Activated CD4-positive, alpha-beta T cell treated with anti-CD3 and anti-CD28 coated beads, Interleukin-2, Interleukin-6, amounts not matched to agents 100 ng/mL and 50 ng/mL, durations not matched to agents 16 hours and 8 hours (primary cell): ENCODE measurements at places on chromosomes 7 and 10.

DNA sequence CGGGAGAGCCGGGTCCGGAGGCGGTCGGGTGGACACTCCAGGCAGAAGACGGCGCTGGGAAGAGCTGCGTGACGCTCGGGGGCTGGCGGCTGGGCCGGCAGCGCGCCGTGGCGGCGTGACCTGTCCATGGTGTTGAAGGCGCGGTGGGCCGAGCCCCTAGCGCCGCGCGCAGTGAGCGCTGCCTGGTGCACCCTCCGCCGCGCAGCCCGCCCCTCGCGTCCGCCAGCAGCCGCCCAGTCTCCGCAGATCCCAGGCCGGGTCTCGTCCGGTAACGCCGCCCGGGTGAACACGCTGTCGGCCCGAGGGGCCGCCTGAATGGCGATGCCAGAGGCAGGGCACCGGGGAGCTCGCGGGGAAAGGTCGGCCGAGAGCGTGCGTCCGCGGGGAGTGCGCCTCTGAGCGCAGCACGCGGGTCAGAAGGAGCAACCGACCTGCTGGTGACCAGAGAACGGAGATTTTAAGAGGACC lies 657 bp upstream of the TMEM178B start:
- peak; percentile 33 for DNase-seq

GRCh38 chr10:29794776-29795611 lies 160.2 kb upstream of the SVIL start:
- DNase-seq, result no peak

DNA sequence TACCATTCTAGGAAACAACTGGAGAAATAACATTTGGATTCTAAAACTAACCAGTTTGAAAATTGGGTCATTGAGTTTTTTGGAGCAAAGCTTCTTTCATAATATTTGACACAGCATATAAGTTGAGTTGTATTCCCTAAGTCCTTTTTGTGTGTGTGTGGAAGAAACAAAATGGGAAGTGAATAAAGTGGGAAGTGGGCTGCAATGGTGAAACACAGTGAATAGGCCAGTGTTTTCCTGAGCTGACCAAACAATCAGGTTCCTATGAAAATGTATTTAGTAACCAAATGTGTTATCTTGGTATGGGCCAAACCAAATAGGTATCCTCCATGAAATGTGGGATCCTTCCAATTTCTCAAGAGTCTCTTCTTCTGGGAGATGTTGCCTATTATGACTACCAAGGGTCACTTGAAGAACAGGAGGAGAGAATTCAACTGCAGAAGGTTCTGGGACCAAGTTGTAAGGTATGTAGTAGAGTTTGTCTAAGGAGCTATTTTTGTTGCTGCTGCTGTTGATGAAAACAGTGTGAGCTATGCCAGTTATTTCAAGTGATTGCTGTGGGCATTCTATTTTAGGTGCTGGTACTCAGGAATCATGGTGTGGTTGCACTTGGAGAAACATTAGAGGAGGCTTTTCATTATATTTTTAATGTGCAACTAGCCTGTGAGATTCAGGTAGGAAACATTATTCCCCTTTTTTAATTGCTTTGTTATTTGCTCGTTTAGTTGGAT lies 88.3 kb upstream of the MXI1 start:
- DNase-seq, result no peak

GRCh38 chr7:74665296-74665938 lies 7.9 kb downstream of the GTF2I start:
- no peak for DNase-seq

- DNase-seq, result peak; percentile 88
These were observed 40.4 kb downstream of the PROSER2 start for GRCh38 chr10:11863353-11864109.

DNA sequence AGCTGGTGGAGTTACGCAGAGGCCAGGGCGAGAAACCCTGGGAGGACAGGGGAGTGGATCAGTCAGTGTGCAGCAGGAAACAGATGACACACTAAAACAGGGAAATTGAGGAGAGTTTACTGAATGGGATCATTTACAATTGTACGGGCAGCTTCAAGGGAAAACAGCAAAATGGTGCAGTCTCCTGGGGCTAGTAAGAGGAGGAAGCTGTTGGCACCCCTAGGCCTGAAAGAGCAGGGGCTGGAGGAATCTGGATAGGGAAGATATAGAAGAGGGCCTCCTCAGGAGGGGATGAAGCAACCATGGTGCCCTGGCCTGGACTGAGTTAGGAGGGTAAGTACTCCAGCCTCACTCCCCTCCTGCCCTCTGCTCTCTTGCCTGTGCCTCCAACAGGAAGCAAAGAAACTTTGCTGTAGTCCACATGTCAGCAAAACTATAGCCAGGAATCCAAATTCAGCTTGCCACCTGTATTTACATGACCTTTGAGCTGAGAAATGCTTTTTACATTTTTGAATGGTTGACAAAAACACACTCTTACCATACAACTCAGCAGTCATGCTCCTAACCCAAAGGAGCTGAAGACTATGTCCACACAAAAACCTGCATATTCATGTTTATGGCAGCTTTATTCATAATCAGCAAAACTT lies 52.3 kb upstream of the OPN4 start:
- no peak for DNase-seq

- DNase-seq, result no peak
These were observed 18.8 kb upstream of the SH2D4B start for GRCh38 chr10:80518807-80519360.

DNA sequence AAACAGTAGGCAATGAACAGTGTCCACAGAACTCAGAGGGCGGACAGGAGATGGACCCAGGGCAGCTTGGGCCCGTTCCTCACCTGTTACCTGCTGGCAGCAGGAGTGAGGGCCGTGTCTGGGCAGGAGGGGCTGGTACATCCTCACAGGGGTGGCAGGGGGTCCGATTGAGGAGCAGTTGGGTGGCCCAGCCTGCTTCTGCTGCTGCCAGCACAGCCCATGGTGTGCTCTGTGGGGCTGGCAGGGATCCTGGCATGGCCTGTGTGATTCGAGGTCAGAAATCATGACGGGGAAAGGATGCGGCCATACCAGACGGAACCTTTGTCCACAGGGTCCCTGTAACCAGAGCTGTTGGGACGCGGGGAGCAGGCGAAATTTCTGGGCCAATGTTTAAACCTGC lies 49.6 kb downstream of the INPP5A start:
- DNase-seq, result no peak

DNA sequence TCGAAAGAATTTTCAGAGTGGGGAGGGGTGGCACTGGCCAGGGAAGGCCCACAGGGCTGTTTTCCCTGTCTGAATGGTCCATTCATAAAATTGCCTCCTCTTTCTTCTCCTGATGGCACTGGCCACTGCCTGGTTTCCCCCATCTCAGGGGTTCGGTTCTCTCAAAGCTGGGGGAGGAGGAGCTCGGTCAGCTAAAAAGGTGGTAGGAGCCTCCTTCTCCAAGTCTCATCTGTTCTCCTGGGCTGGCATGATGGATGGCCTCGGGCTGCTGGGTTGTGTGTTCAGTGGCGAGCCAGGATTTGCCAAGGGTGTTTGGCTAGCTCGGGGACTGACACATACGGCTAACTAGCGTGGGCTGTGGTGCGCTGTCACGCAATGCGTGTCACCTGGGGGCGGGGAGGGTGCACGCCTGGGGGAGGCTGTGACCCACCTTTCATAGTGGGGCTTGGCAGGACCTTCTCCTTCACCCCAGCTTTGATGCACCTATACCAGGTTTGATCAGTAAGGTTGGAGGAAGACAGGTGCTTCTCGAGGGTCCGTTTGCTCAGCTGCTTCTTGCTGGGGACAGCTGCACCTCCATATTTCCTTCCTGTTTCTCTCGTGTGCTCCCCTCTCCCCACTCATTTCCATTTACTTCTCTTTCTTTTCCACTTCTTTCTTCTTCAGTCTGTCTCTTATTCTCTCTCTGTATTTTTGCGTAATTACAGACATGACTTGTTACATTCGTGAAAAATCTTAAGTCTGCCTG lies 36.3 kb downstream of the RBM20 start:
- DNase-seq, result no peak

- no peak for DNase-seq
These were observed 1.6 kb downstream of the GPR22 start for GRCh38 chr7:107471292-107472070.
